ENCODE measurements at places on chromosomes 3 and 15. TPM values are rescaled to one million over a fixed set of nuclear protein-coding genes. Genes with fewer than 3 reads are reported as not detected.

ADAMTS17 gene
- 2.8 TPM for total RNA-seq

CIAO2A gene
- total RNA-seq = 2.4 TPM

CELSR3 gene
- total RNA-seq = 2.6 TPM

DNA sequence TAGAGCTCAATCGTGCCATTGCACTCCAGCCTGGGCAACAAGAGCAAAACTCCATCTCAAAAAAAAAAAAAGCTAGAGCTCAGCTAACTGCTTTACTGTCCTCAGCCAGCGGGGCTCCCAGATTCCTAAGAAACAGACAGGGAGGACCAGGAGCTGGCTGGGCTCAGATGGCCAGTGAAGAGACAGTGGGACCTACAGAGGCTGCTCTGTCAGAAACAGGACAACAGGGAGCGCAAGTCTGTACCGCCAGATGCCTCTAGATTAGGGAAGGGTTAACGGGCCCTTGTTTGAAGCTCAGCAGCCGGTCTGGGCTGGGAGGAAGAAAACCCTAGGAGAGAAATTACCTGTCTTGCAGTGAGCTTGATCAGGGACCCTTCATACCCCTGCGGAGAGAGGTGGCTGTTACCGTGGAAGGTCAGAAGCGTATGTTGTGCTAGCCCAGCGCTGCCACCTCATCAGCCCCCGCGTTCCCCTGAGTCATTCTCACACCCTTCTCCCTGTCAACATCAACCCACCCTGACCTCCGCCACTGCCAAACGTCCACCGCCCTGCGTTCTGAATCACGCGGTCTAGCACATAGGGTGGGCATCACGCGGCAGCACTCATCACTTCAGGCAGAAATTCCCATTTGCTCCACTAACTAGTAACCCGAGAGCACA lies 25.3 kb downstream of the RBPMS2 start:
- no peak for DNase-seq
- no peaks in the 10 kb centered on the region for H3K27me3 ChIP-seq
- no peaks in the 10 kb centered on the region for H3K36me3 ChIP-seq

BFSP2 gene
- total RNA-seq = not detected

DNA sequence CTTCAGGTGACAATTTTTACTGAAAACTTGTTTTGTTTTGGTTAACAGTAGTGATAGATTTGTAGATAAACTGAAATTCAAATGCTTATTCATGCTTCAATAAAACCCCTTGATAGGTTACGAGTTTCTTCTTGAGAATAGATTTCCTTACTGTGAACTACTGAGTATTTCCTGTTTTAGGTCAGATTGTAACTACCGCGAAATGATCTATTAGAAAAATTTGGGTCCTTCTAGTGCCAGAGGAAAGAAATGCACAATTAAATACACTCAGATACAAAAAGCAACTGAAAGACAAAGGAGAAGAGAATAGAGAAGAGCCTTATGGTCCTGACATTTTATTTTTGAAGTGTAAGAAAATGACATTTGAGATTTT lies 251.7 kb upstream of the TBL1XR1 start:
- no peak overlapping the region for H3K4me3 ChIP-seq
- H3K27me3 ChIP-seq = no peaks in the 10 kb centered on the region
- H3K4me1 ChIP-seq = peaks cover 4% of the 10 kb centered on the region
- H3K27ac ChIP-seq = no peak overlapping the region
- no peak for DNase-seq

- H3K4me3 ChIP-seq = no peak overlapping the region
- no peaks in the 10 kb centered on the region for H3K4me1 ChIP-seq
- DNase-seq = no peak
- H3K27ac ChIP-seq = no peak overlapping the region
- H3K36me3 ChIP-seq = peaks cover under 1% of the 10 kb centered on the region
Measured at GRCh38 chr3:42130329-42131070, 39.3 kb downstream of the TRAK1 start.

- DNase-seq = peak; percentile 63
- no peaks in the 10 kb centered on the region for H3K36me3 ChIP-seq
- H3K4me3 ChIP-seq = no peak overlapping the region
- H3K4me1 ChIP-seq = peaks cover 9% of the 10 kb centered on the region
- no peaks in the 10 kb centered on the region for H3K27me3 ChIP-seq
Measured at GRCh38 chr3:119637679-119638477, 22.5 kb downstream of the POPDC2 start.

GRCh38 chr3:186831798-186832197 lies 10.7 kb upstream of the ADIPOQ start:
- no peak overlapping the region for H3K27ac ChIP-seq
- H3K4me3 ChIP-seq = no peak overlapping the region
- H3K4me1 ChIP-seq = peaks cover 3% of the 10 kb centered on the region
- peak; percentile 22 for DNase-seq
- H3K36me3 ChIP-seq = no peaks in the 10 kb centered on the region

NPAP1 gene
- total RNA-seq = not detected

DNA sequence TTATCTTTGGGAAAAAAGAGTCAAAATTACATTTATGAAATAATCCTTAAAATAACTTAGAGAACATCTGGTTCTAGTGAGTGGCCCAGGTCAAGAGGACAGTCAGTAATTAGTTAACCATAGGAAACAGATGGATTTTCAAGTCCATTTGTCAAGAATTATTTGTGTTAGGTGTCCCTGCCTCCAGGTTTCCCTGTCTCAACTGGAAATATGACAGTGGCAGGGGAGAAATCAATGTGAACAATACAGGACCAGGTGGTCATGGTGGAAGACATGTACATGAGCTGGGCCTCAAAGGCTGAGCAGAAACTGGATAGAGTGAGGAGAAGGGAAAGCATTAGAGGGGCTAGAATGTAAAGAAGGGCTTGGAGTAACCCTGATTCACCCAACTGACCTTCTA lies 372.6 kb downstream of the VPS13C start:
- H3K27me3 ChIP-seq = no peaks in the 10 kb centered on the region
- no peaks in the 10 kb centered on the region for H3K4me1 ChIP-seq
- no peaks in the 10 kb centered on the region for H3K36me3 ChIP-seq
- DNase-seq = no peak

DNA sequence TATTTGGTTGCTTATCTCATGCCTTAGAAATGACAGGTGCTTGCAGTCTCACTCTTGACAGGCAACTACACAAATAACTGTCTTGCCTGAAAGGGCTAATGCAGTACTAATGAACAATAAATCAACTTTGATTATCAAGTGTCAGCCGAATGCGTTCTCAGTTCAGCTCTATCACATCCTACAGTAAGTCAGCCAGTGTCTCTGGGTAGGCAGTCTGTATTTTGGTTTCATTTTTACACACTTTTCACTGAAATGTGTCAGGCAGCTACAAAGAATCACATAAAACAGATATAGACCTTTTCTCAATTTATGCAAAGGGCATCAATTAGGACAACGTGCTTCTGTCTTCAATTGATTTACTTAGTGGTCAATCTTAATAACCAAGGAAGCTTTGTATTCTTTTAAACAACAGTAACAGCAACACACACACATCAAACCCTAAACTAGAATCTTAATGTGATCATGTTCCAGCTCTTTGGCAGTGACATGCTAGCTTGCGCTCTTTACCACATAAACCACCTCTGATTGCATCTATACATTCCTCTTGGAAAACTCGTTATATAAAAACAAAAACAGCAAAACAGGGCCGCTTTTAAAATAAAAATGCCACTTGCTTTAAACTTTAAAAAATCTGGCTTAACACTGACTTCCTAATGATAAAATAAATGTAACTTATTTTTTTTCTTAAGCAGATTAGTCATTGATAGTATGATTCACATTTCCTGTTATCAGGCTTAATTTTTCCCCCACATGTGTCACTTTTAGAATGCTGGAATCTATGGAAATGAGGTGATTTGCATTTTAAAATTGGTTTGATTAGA lies 520.4 kb downstream of the FOXP1 start:
- no peak for DNase-seq
- H3K4me1 ChIP-seq = peaks cover 3% of the 10 kb centered on the region
- H3K27me3 ChIP-seq = no peaks in the 10 kb centered on the region

GRCh38 chr3:26087751-26088150 lies 297.9 kb downstream of the OXSM start:
- no peak for DNase-seq
- no peak overlapping the region for H3K4me3 ChIP-seq
- H3K27me3 ChIP-seq = no peaks in the 10 kb centered on the region
- H3K36me3 ChIP-seq = no peaks in the 10 kb centered on the region
- no peaks in the 10 kb centered on the region for H3K4me1 ChIP-seq

- no peaks in the 10 kb centered on the region for H3K36me3 ChIP-seq
- H3K27ac ChIP-seq = no peak overlapping the region
- no peak overlapping the region for H3K4me3 ChIP-seq
- H3K27me3 ChIP-seq = no peaks in the 10 kb centered on the region
- H3K4me1 ChIP-seq = no peaks in the 10 kb centered on the region
Measured at GRCh38 chr3:192063570-192063969, 602.6 kb downstream of the PYDC2 start.

CTXND1 gene
- 0.11 TPM for total RNA-seq

DNA sequence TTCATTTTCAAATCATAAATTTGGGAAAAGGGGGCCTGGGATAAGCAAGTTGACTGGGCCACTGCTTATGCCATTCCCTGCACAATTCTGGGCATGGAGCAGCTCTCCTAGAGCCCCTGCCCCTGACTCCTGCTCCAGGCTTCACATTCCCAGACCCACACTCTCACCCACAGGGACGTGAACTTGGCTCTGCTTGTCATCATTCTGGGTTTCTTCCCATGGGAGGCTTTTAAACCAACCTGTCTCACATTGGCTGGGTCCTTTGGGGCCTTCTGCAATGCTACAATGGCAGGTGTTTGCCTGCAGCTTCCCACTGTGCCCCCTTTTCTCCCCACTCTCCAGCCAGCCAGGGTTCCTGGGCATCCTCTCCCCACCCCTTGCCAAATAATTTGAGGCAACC lies 49.1 kb downstream of the CYP19A1 start:
- H3K27ac ChIP-seq = no peak overlapping the region
- no peak for DNase-seq
- H3K36me3 ChIP-seq = no peaks in the 10 kb centered on the region
- no peaks in the 10 kb centered on the region for H3K27me3 ChIP-seq
- H3K4me1 ChIP-seq = no peaks in the 10 kb centered on the region

DNA sequence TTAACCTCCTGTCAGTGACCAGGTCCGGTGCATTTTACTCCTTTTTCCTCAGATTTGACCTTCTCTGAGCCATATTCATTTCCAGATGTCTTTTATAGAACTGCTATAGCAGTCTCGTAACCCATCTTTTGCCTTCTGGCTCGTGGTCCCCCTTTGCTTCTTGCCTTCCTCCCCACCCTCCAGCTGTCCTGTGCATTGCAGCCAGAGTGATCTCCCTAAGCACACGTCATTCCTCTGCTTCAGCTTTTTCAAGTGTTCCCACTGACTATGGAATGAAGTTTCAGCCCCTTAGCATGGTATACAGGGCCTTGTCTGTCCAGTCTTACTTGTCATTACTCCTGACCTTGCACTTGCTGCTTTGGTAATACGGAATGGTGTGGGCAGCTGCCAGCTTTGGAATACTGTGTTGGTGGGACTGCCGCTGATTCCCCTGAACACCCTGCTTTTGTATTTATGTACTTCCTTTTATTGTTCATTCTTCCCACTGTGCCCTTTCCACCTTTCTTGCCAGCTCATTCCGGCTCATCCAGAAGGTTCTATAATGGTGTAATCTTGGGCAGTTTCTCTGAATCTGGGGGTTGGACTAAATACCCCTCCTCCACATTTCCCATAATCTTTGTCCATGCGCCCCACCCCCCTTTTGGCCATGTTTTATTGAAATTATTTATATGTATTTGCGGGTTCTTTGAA lies 38.9 kb downstream of the SLC25A26 start:
- no peaks in the 10 kb centered on the region for H3K27me3 ChIP-seq
- H3K4me3 ChIP-seq = no peak overlapping the region
- peaks cover 9% of the 10 kb centered on the region for H3K36me3 ChIP-seq
- H3K27ac ChIP-seq = no peak overlapping the region
- no peaks in the 10 kb centered on the region for H3K4me1 ChIP-seq
- DNase-seq = no peak

DNA sequence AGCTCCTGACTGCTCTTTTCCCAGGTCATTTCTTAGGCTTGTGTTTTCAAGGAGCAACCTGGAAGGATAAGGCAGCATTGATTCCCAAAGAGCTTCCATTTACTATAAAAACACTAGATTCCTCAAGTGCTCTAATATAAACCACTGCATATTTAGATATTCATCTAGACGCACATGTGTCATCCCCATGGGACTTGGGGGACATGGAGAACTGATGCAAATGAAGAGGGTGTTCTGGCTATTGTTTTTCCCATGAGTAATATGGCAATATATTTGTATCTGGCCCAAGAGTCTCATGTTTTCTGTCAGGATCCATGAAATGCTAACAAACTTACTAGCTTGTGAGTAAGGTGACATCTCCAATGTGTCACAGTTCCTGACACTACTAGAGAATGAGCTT lies 31.3 kb downstream of the HACD2 start:
- no peak for DNase-seq
- H3K36me3 ChIP-seq = no peaks in the 10 kb centered on the region
- no peak overlapping the region for H3K27ac ChIP-seq
- H3K4me1 ChIP-seq = no peaks in the 10 kb centered on the region

SERINC4 gene
- total RNA-seq = not detected

ANO10 gene
- total RNA-seq = 24.9 TPM

GRCh38 chr3:38746641-38747040 lies 69.4 kb downstream of the SCN10A start:
- H3K36me3 ChIP-seq = no peaks in the 10 kb centered on the region
- H3K27ac ChIP-seq = no peak overlapping the region
- no peaks in the 10 kb centered on the region for H3K4me1 ChIP-seq
- no peaks in the 10 kb centered on the region for H3K27me3 ChIP-seq

MYO9A gene
- total RNA-seq = 128 TPM

- H3K36me3 ChIP-seq = peaks cover 15% of the 10 kb centered on the region
- no peaks in the 10 kb centered on the region for H3K4me1 ChIP-seq
- DNase-seq = no peak
- no peak overlapping the region for H3K4me3 ChIP-seq
Measured at GRCh38 chr15:57550640-57551039, 41.1 kb upstream of the MYZAP start.

- H3K4me3 ChIP-seq = peak overlapping the region; percentile 57
- H3K36me3 ChIP-seq = peaks cover 18% of the 10 kb centered on the region
- no peaks in the 10 kb centered on the region for H3K27me3 ChIP-seq
- no peaks in the 10 kb centered on the region for H3K4me1 ChIP-seq
Measured at GRCh38 chr3:16174976-16175901, 759 bp downstream of the GALNT15 start.

- no peak overlapping the region for H3K4me3 ChIP-seq
- no peak for DNase-seq
- H3K36me3 ChIP-seq = no peaks in the 10 kb centered on the region
Measured at GRCh38 chr15:73851689-73852088, 21.7 kb upstream of the TBC1D21 start.

GRCh38 chr3:46599590-46599989 lies 12.7 kb upstream of the FAM240A start:
- H3K27me3 ChIP-seq = no peaks in the 10 kb centered on the region
- no peak overlapping the region for H3K27ac ChIP-seq
- H3K4me3 ChIP-seq = no peak overlapping the region
- H3K4me1 ChIP-seq = no peaks in the 10 kb centered on the region

ZBBX gene
- not detected for total RNA-seq

Measured in ascending aorta (tissue), 2 donors.